NCI-H460 (cell line): ENCODE measurements at places on chromosomes 4 and X. TPM values are rescaled to one million over a fixed set of nuclear protein-coding genes. Genes with fewer than 3 reads are reported as not detected.

PRMT9 gene
- total RNA-seq, result 3.3 and 4.3 TPM in 2 replicates

NOP14 gene
- 28.6 and 37.1 TPM in 2 replicates for total RNA-seq

TSR2 gene
- 23.9 and 24.0 TPM in 2 replicates for total RNA-seq

ETDB gene
- not detected in 2 replicates for total RNA-seq

DNA sequence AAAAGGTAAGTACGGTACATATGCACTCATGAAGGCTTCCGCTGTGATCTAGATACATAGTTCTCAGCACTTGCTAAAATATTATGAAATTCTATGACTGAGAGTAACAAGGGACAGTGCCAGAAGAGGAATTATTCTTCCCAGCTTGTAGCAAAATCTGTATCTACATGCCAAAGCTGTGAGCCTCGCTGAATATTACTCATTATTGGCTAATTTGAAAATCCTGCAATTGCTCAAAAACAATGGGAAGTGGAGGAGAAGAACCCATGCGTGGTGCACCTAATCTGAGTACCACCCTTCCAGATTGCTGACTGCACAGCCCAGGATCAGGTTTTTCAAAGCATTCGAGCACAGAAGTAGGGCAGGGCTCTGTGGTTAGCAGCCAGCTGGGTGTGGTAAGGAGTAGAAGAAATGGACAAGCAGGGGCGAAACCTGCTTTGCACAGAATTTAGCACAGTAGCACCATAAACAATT, 17.4 kb upstream of the PDCL2 start:
- DNase-seq, result no peak

DNA sequence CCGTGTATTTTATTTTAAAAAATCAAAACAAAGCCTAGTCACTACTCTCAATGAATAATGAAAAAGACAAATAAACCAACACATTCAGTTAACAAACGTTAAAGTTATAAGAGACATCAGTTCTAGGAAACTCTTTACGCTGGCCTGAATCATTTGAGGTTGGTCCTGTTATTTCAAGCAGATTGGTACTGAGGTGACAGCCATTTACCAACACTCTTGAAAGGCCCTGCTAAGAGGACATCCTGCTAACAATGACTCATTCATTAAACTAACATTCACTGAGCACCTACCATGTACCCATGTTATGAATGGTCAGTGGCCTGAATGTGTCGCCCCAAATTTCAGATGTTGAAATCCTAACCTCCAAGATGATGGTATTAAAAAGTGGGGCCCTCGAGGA, 57.1 kb upstream of the ADGRG2 start:
- peak; percentile 6 for DNase-seq

DNA sequence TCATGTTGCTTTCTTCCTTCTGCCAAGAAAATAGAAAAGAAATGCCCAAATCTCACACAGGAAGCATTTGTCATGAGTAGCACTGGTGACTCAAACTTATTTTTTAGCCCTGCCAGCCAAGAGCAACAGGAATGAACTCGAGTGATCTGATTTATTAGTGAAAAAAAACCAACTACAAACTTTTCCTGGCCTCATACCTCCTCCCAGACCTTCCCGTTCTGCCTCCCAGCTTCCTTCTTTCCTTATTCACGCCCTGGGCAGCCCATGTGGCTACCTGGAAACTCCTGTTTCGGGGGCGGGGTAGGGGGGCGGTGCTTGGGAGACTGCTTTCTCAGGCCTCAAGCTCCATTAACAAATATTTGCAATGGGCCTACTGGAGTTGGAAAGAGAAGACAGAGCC, 178.5 kb downstream of the NHS start:
- DNase-seq, result peak; percentile 26

GRCh38 chr4:158938220-158939044, 164.4 kb upstream of the RAPGEF2 start:
- no peak for DNase-seq

- no peak for DNase-seq
Observed at GRCh38 chr4:32087211-32087610, 1367.0 kb downstream of the PCDH7 start.

- no peak for DNase-seq
Observed at GRCh38 chrX:49029876-49030275, 13.3 kb downstream of the TFE3 start.

DNA sequence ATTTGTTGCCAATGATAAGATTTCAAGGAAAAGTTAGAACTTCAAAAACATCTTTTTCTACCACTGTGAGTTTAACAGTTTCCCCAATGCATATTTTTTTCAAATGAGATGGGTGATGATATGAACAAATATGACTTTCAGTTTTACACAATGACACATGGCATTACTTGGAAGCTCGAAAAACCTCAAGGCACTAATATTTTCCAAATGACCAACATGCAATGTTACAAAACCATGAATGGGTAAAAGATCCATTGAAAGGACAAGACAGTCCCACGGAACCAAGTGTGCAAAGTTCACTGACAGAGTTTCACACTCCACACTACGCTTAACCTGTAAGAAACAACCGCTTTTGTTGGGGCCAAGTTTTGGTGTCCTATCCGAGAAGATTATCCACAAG, 84.5 kb downstream of the CD99L2 start:
- DNase-seq, result no peak

DNA sequence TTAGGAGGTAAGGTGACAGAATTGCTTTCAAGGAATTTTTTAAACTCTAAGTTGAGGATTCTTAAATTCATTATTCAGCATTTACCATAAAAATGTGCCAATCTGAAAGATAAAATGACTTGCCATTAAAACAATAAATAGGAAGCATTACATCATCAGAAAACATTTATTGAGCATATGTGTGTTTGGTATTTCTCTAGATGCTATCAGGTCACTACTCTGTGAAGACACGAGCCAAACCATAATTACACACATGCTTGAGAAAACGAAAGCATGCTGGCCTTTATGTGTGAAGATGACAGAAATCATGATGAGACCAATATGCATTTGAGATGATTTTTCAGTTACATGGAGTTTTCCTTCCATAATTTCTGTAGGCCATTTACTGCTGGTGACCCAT, 12.3 kb upstream of the IL21 start:
- no peak for DNase-seq

GRCh38 chr4:101010987-101011386, 336.3 kb downstream of the PPP3CA start:
- DNase-seq, result no peak

- no peak for DNase-seq
Observed at GRCh38 chr4:103402198-103402597, 204.1 kb upstream of the CENPE start.

DNA sequence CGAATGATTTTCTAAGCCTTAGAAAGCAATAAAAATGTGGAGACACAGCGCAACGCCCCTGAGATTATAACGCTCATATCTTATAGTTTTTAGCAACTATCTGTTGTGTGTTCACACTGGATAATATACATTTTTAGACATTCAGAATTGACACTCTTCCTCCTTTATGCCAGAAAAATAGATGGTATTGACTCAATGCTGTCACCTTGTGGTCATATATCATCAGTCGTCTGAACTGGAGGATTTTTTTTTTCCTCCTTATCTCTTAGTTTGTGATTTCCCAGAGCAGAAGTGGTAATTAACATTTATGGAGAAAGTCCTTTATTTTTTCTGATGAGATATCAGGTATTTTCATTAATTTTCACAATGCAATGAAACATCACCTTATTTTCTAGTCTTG, 759.6 kb downstream of the RAB28 start:
- no peak for DNase-seq

- no peak for DNase-seq
Observed at GRCh38 chr4:27701606-27702005, 841.0 kb downstream of the STIM2 start.

DNA sequence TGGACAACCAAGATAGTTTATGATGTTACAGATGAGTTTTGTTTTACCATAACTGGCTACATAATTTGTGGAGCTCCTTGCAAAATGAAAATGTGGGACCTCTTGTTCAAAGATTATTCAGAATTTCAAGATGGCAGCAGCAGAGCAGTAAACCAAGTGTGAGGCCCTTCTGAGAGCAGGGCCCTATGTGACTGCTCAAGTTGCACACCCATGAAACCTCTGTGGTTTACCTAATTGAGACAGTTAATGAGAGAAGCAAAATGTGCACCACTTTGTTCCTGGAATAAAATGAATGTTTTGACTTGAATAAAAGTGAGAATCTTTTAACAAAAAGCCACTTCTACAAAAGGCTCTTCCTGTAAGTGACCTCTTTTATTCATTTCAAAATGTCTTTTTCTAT, 519.2 kb downstream of the RPA4 start:
- no peak for DNase-seq

DNA sequence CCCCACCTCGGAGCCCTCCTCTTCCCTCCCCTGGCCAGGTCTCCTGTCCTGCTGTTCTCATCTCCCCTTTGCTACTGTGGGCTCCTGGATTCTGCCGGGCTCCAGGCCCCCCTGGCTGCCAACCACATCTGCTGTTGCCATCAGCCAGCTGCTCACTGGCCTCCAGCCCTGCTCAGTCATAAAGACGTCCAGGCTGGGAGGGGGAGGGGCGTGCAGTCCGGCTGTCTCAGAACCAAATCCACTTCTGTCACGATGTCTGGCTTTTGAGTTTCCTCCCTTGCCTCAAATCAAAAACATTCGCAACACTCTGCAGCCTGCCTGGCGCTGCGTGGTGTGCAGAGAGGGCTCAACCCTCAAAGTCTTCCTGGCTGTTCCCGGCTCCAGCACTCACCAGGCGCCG, 7.1 kb downstream of the RASL11B start:
- no peak for DNase-seq

- DNase-seq, result peak; percentile 69
Observed at GRCh38 chr4:42568610-42569207, 88.2 kb downstream of the ATP8A1 start.

- DNase-seq, result no peak
Observed at GRCh38 chrX:77070202-77070918, 376.8 kb upstream of the FGF16 start.

DNA sequence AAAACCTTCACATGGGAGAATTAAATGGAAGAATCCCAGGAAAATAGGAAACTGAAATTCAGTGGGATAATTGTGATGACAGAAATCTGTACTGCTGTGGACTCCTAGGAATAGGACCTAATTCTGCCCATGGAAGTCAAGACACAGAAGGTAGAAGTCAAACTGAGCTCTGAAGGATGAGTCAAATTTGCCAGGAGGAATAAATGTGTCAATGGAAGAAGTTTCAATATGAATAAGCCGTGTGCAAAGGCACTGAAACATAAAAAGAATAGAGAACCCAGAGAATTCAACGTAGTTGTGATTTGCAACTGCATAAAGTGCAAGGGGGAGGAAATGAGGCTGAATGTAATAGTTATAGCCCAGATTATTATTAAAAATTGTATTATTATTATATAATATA, 11.6 kb downstream of the ENAM start:
- no peak for DNase-seq

GRCh38 chrX:148903176-148903575, 402.8 kb downstream of the AFF2 start:
- no peak for DNase-seq

- DNase-seq, result no peak
Observed at GRCh38 chrX:151031391-151031975, 48.3 kb downstream of the HMGB3 start.

GRCh38 chr4:38939165-38939564, 71.6 kb downstream of the FAM114A1 start:
- no peak for DNase-seq

DNA sequence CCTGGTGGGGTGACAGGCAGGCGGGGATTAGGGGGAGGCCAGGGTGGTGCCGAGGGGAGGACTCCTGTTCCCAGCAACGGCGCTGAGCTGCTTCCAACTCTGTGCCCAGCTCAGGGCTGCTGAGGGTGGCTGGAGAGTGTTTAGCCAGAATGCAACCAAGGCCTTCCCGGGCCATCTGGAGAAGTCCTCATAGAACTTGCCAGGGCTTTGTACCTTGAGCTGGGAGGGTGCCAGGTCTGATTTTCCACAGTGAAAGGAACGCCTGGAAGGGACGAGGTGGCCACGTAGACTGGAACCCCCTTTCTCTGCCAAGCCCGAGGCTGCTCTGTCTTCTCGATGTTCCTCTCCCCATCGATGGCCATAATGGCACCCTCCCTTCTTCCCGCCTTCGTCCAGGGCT, 57.0 kb upstream of the GPR78 start:
- no peak for DNase-seq

DNA sequence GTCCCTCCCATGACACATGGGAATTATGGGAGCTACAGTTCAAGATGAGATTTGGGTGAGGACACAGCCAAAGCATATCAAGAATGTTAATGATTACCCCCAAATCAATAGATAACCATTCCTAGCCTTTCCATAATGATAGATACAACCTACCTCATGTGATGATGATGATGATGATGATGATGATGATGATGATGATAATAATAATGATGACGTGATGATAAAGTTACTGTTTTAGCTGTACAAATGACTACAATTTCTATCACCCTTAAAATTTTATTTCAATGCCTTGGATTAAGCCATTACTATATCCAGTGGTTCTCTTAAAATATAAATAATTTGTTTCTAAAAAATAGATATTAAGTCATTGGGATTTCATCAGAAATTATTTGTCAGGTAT, 55.2 kb upstream of the NLGN4X start:
- DNase-seq, result no peak

DNA sequence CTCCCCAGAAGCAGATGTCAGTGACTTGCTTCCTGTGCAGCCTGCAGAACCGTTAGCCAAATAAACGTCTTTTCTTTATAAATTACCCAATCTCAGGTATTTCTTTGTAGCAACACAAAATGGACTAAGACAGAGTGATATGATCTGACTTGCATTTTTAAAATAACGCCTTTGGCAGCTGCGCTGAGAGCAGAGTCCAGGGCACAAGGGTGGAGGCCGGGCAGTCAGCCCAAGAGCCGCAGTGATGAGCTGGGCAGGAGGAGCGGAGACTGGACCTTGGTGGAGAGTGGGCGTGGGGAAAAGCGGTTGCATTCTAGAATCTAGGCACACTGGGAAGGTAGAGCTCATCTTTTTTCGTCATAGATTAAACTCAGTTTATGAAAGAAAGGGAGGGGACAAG, 56.5 kb upstream of the ACSL1 start:
- DNase-seq, result no peak

- no peak for DNase-seq
Observed at GRCh38 chrX:45768666-45769236, 568.1 kb upstream of the DIPK2B start.

- DNase-seq, result no peak
Observed at GRCh38 chr4:156295676-156296195, 342.1 kb upstream of the CTSO start.
